ENCODE measurements at places on chromosomes 2 and 18.

GRCh38 chr18:69874058-69874457, 73.6 kb downstream of the CD226 start:
- DNase-seq = no peak

GRCh38 chr2:96832754-96833507, 10.9 kb downstream of the ANKRD23 start:
- DNase-seq = no peak

DNA sequence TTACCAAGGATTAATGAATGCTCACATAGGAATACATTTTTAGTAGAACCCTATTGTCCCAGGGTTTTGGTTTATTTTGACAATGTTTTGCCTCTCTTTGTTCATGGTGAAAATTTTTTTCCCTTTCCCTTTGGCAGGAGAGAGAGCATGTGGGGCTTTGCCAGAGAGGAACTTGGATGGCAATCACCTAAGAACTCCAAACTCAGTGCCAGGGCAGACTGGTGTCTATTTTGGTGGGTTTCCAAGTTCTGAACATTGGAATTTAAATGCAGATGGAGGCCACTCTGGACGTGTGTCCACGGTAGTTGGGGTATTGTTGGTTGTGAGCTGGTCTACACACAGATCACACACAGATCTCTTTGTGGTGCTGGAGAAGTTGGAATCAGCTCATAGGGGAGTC, 2091.1 kb upstream of the PIK3C3 start:
- DNase-seq = peak; percentile 4

GRCh38 chr2:181778621-181779201, 98.4 kb upstream of the NEUROD1 start:
- DNase-seq = peak; percentile 12

DNA sequence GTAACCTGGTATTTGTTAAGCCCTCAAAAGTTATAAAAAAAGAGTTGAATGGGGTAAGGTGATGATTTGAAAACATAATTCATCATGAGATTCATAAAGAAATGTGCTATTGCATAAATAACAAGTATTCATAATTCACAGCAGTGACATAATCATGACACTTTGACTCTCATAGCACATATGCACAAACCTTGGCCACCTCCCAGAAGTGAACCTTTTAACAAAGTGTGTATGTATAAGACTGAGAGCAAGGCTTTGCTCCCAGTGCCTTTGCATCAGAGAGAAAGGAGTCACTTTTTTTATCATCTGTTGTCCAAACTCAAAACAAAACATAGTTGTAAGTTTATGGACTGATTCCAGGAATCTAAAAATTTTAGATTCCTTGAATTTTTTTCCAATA, 15.0 kb upstream of the HTR2B start:
- DNase-seq = no peak

DNA sequence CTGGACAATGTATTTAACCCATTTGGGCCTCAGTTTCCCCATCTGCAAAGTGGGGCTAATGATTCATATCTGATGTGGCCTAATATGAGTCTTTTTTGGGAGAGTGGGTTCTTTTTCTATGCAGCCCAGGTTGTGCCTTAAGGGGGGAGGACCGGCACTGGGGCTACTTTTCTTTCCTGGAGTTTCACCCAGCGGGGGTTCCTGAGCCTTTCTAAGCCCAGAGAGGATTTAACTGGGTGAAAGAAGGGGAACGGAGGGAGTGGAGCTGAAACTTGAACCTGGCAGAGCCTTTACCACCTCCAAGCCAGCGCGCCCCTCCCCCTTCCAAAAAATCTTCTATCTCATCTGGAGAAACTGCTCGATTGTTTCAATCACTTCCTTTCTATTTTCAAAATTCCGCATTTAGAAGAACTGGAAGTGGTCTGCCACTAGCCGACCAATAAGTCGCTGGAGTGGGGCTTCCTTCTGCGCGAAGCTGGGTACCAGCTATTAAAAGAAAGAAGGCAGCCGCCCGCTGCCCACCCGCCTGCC, 205.0 kb upstream of the SMAD2 start:
- no peak for DNase-seq

DNA sequence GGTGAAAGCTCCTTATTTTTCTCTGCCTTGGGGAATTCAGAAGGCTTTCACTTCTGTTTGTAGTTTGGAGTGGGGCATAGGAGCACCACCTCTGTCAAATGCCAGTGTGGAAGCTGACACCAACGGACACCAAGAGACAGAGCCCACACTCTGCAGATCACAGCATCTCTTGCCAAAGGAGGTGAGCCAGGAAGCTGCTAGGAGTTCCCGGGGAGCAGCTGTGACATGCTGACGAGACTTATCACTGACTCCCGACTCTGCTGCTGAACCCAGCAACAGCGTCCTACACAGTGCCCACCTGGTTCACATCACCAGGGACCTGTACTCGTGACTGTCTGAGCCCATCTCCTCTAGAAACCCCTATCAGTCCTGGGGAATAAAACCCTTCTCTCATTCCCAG, 8.1 kb downstream of the TEX51 start:
- DNase-seq = no peak

GRCh38 chr2:216635171-216635570, 2.0 kb downstream of the IGFBP2 start:
- no peak for DNase-seq

DNA sequence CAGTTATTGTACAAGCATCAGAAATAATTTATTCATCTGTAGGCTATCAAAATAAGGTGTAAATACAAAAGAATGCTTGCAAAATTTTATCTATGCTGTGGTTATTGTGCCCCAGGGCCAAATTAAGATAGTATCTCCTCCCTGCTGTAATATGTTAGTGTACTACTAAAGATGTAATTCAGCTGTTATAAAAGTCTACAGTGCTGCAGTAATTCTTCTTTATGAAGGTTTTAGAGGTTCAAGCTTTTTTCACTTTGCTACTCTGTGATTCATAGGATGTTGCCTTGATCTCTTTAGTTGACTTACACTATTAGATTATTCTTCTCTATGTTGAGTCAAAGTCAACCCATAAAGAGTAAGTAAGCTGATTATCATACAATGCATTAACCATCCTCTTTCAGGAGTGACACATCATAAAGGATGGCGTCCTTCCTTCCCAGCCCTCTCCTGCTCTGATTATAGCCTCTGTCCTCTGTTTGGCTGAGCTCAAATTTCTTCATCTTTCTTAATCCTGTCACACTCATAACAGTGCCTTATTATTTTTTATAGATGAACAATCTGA, 29.3 kb upstream of the DYNAP start:
- DNase-seq = no peak

DNA sequence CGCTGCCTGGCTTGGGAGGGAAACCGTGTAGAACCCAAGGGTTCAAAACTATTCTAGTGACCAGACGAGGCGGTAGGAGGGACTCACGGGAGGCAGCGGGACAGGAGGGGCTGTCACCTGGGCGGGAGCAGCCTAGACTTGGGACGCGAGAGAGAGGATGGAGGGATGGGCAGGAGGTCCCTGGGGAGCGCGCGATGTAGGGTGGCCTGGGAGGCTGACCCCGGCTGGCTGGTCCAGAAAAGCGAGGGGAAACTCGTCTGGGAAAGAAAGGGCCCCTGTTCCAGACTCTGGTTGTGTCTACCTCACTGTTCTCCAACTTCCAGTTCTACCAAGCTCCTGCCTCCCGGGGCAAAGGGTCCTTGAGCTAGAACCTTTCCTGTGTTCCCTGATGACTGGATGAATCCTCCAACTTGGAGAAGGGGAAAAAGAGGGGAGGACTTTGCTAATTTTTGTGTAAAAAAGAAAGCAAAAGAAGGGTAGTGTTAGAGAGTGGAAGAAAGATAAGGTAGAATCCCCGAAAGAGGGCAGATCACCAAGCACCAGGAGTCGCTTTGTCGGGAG, 1.4 kb downstream of the DOK6 start:
- DNase-seq = no peak

- no peak for DNase-seq
Measured at GRCh38 chr18:35507623-35508022, 9.9 kb upstream of the INO80C start.

- no peak for DNase-seq
Measured at GRCh38 chr18:58866066-58866772, 1.5 kb downstream of the ZNF532 start.

DNA sequence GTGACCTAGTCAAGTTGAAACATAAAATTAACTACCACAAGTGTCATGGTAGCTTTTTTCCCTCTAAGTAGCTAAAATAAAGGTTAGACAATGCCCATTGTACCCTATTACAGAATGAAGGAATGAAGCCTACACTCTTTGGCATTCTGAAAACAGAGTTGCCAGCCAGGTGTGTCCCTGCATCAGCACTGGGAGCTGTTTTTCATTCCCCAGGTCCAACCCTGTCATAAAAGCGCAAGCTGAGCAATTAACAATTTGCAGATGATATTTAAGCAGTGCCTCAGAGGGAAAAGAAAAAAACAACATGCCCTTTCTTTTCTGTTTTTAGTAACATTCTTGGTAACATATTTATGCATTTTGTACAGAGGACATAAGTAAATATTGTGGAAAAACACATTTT, 46.8 kb upstream of the MGAT4A start:
- no peak for DNase-seq

DNA sequence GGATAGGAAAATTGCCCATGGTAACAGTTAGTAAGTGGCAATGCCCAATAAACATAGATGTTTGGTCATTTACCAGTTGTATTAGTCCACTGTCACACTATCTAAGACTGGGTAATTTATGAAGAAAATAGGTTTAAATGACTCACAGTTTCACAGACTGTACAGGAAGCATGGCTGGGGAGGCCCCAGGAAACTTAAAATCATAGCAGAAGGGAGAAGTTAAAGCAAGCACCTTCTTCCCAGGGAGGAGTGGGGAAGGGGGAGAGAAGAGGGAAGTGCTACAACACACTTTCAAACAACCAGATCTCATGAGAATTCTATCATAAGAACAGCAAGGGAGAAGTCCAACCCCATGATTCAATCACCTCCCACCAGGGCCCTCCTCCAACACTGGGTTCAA, 23.4 kb downstream of the NR4A2 start:
- DNase-seq = no peak

- no peak for DNase-seq
Measured at GRCh38 chr18:45019469-45019868, 338.8 kb downstream of the SETBP1 start.

DNA sequence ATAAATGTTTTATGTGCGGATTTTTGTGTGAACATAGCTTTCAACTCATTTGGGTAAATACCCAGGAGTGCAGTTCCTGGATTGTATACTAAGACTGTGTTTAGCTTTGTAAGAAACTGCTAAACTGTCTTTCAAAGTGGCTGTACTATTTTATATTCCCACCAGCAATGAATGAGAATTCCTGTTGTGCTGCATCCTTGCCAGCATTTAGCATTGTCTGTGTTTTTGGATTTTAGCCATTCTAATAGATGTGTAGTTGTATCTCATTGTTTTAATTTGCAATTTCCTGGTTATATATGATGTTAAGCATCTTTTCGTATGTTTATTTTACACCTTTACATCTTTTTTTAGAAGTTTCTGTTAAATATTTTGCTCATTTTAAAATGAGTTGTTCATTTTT, 24.2 kb downstream of the VRK2 start:
- no peak for DNase-seq

- DNase-seq = peak; percentile 13
Measured at GRCh38 chr2:166419616-166419934, 43.8 kb upstream of the SCN9A start.

DNA sequence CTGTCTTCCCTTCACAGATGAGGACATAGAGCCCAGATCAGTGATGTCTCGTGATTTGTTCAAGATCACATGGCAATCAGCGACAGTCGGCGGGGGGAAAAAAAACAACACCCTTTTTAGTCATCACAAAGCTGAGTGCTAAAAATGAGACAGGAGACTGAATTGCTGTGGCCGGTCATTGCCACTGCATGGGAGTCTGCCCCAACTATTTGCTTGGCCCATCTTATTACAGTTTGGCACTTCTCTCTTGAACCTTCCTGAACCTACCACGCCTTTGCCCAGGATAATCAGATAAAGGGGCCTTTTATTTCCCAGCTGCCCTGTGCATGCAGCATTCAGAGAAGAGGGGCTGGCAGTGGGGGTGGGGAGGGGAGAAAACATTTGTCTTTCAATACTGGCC, 42.7 kb downstream of the SETBP1 start:
- no peak for DNase-seq

DNA sequence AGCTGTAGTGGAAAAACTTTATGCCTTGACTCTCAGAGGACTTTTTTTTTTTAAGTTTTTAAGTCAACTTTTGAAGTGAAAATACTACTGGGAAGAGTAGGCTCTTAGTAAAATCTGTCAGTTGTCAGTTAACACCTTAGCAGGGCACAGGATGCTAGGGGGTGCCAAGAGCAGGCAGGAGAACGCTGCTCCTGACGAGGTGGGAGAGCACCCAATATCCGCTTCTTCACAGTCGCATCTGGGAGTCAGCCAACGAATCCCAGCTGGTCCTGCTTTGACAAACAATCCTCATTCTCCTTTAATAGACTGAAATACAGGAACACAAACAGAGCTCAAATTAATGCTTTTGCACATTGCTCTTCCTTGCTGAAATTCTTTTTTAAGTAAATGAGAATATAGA, 709.5 kb upstream of the ACVR2A start:
- peak; percentile 54 for DNase-seq
